Stimulated activated CD8-positive, alpha-beta memory T cell treated with anti-CD3 and anti-CD28 coated beads, Interleukin-2, amount 100 ng/mL, for 48 hours (primary cell): ENCODE measurements at places on chromosomes 13 and 19.

GRCh38 chr19:2394054-2394441 is 33.3 kb downstream of the TIMM13 start:
- DNase-seq, result no peak

GRCh38 chr19:51699170-51699569 is 6.0 kb downstream of the SPACA6 start:
- no peak for DNase-seq

GRCh38 chr13:72093262-72093661 is 226.3 kb upstream of the DACH1 start:
- no peak for DNase-seq

- DNase-seq, result no peak
Observed at GRCh38 chr13:85236413-85236812, 562.8 kb downstream of the SLITRK6 start.

DNA sequence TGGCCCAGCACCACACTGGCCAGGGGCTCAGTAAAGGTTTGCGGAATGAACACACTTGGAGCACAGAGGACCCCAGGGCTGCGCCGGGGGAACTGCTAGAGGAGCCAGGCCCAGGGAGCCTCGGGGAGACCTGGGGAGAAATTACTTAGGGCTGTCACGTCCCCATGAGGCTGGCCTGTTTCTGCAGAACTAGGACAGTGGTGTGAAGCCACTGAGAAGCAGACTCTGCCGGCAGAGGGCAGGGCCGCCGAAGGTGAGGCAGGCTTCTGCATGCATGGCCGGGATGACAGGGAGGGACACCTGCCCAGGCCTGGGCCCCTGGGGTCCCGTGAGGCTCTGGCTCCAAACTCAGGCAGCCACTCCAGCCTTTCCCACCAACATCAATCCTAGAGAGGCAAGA is 26.4 kb downstream of the ELAVL1 start:
- no peak for DNase-seq

- no peak for DNase-seq
Observed at GRCh38 chr13:103556681-103557080, 490.5 kb upstream of the SLC10A2 start.

DNA sequence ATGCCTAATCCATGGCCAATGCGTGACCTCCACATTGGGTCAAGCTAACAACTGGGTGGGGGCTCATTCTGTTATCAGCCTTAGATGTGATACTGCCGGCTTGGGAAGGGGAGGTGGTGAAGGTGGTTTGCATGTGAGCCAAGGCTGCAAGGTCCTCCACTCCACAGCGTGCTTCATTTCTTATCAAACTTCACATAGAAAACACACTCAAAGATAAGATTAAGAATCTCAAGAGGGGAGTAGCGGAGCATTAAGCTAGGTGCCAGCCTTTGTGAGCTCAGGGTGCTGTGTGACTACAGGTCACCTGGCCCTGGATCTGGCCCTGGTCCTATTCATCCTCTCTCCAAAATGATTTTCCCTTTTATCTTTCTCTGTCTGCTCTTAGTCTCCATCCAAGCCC is 13.3 kb upstream of the ARGLU1 start:
- no peak for DNase-seq

DNA sequence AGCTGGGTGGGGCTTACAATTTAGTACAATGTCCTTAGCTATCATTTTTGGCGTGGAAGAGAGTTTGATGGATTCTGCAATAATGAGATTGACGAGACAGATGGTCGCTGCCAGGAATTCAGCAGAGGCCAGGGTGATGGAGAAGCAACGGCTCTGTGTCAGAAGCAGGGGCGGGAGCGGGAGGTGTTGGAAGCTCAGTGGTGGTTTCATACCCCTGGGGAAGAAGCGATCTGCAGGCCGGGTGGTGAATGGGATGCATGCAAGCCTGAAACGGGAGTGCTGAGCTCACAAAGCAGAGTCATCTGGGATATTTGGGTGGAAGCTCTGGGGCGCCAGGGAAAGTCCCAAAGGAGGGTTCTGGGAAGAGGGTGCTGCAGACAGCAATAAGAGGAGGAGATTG is 370.8 kb downstream of the ZNF536 start:
- no peak for DNase-seq

- DNase-seq, result no peak
Observed at GRCh38 chr19:13819238-13819637, 24.0 kb downstream of the ZSWIM4 start.

- DNase-seq, result no peak
Observed at GRCh38 chr19:53546758-53547513, 9.0 kb downstream of the ZNF331 start.

DNA sequence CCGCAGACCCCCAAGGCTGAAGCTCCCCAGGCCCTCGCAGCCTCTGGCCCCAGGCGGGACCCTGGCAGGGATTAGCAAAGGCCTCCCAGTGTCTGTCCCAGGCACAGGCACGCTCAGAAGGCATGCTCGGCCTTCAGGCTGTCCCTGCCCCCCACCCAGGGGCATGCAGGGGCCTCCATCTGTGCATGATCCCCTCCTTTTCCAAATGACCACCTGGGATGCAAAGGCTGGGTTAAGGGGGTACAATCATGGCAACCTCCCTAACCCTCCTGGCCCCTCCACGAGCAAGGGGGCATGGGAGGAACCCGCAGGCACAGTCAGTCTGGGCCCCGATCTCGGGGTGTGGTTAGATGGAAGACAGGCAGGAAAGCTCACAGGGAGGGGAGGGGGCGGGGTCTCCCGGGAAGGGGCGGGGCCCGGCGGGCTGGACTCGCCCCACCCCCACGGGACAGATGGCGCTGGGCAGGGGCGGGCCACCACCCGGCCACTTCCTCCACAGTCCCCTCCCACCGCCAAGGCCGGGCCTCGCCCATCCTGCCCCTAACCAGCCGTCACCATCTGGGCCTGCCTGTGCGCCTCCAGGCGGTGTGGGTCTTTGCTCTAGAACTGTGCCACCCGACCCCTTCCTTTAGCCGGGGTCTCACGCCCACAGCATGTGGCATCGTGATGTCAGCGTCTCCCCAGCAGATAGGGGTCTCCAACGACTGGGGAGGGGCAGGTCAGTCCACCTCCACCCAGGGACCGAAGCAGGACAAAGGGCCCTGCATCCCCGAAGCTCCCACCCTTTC is 7.0 kb upstream of the REXO1 start:
- peak; percentile 78 for DNase-seq

DNA sequence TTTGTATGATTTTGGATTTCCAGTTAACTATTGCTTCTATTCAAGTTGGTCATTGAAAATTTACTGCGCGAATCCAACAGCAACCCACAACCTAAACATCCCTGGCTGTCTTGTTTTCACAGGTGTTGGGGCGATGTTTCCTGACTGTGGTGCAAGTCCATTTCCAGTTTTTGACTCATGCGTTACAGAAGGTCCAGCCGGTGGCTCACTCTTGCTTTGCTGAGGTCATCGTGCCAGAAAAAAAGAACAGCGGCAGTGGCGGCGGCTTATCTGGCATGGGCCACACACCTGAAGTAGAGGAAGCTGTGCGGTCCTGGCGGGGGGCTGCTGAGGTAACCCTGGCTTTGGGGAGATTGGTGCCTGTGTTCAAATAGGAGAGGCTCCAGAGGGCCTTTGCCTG is 45.2 kb upstream of the GPI start:
- DNase-seq, result no peak

DNA sequence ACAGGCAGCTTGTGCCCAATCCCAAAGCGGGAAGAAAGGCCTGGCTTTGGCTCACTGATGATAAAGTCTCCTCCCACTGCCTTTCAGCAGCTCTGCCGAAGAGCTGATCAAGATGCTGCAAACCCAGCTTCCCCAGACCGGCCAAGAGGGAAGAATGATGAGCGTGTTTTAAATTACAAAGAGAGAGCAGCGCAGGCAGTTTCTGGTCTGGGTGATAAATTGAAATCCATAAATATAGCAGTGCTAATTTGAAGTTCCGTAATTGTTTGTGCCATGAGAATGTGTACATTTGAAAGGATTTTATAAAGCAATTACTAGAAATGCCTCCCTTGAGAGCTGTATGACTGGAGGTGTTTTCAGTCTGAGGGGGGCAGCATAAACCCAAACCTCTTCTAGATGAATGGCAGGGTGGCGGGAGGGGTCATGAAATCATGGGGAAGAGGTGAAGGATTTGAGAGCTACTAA is 171.8 kb downstream of the STK24 start:
- no peak for DNase-seq
